Stimulated activated CD4-positive, alpha-beta T cell treated with anti-CD3 and anti-CD28 coated beads, Interleukin-2, amount 100 ng/mL, for 48 hours (primary cell): ENCODE measurements at places on chromosomes 12 and 14.

DNA sequence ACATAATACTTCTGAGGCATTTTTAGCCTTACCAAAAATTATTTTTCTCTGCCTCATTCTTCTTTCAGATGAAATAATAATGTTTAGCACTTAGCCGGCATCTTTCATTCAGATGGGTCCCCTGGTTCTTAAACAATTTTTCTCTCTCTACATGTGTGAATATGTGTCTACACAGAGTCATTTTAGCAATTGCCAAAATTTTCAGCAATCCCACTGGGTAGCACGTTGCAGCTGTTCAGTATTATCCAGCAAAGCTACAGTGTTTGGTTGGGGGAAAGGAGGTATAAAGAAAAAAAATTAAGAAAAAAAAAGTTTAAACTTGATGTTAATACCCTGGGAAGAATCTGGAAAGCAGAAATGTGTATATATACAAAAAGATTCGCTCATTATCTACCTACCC is 160.5 kb upstream of the TRHDE start:
- no peak for DNase-seq

DNA sequence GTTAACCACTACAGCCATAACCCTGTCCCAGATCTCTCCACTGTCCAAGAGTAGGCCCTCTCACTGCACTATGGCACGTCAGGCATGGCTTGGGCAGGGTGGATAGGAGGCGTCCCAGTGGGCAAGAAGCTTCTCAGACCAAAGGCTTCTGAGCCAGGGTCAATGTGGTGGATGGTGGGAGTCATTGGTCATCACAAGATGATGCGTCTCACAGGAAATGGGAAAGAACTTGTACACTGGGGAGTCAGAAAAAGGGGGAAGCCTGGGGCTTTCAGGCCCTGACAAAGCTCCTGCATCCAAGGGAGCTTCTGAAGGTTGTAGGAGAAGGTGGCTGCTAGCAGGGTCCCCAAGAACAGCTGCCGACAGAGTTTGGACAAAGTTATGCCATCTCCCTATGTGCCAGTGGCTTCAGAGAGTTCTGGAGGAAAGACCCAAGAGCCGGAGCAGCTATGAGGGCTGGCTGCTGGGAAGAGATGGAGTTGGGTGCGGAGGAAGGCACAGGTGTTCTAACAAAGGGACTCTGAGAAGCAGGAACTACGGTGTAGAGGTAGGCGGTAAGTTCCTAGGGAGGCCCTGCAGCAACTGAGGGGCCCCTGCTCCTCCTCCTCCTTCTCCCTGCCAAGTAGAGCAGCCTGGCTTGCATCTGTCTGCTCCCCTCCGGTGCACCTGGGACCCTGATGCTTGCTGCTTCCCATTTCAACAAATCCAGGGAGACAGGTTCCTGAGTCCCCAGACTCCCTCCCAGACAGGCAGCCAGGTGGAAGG is 81.1 kb downstream of the ARL6IP4 start:
- DNase-seq: no peak

- no peak for DNase-seq
Observed at GRCh38 chr12:54859502-54859901, 5.2 kb downstream of the MUCL1 start.

- no peak for DNase-seq
Observed at GRCh38 chr12:116346222-116346621, 68.7 kb upstream of the MED13L start.
